ENCODE measurements at places on chromosomes 12 and 14. TPM values are rescaled to one million over a fixed set of nuclear protein-coding genes. Genes with fewer than 3 reads are reported as not detected.

- DNase-seq: no peak
These were observed 236.8 kb upstream of the AVPR1A start for GRCh38 chr12:63387771-63388170.

DNA sequence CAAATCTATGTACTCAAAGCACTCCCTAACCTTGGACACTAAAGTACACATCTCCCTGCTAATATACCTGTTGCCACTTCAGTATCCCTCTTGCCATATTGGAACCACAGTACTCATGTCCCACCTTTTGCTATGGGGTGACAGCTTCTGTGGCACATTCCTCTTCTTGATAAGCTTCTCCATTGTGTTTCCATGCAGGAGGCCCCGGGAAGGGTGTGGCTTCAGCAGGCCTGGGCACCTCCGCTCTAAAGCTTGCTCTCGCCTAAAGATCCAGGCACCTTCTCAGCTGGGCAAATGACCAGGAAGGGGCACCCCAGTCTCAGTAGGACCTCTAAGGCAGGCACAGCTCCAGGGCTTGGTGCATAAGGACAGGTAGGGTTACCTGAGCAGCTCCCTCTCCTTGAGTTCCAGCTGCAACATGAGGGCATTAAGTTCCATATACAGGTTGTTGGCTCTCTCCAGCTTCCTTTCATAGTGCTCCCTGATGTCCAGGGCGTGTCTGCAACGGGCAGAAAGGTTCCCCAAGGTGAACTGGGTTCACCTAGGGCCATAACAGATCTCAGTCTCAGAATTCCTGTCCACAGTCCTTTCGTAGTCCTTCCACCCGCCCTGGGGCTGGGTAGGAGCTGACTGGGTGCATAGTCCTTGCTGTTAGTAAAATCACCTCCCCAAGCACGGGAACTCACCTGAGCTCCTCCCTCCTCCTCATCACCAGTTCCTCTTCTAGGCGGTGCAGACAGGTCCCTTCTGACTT lies 15.9 kb downstream of the MAP3K12 start:
- DNase-seq: no peak

GRCh38 chr14:88866305-88866704 lies 41.9 kb downstream of the TTC8 start:
- DNase-seq: no peak

- no peak for DNase-seq
These were observed 2.8 kb upstream of the ART4 start for GRCh38 chr12:14846042-14846587.

GRCh38 chr12:113397497-113398197 lies 6.0 kb downstream of the SDS start:
- DNase-seq: no peak

GRCh38 chr14:97977651-97978261 lies 1180.6 kb downstream of the VRK1 start:
- DNase-seq: no peak

GRCh38 chr12:125014526-125014925 lies 21.1 kb downstream of the BRI3BP start:
- no peak for DNase-seq

DNA sequence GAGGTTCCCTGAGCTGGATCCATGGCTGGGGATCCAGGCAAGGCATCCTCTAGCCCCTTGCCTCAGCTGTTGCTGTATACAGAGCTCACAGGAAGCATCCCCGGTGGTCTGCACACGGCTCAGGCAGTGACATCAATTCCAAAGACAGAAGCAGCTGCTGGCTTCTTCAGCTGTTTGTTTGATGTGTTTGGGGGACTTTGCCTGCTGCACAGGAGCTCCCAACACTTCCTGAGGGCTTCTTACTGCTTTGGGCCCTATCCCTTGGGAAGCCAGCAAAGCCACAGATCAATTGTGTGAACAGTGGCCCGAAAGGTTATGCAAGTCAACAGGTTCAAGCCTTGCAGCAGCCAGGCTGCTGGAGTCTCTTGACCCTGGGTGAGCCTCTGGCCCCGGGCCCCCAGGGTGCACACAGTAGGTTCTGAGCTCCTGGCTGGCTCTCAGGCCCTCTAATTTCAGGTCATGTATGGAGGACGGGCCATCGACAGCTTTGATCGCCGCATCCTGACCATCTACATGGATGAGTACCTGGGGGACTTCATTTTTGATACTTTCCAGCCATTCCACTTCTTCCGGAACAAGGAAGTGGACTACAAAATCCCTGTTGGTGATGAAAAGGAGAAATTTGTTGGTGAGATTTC lies 42.6 kb downstream of the CCDC92 start:
- no peak for DNase-seq

- peak; percentile 62 for DNase-seq
These were observed 1.8 kb upstream of the BHLHE41 start for GRCh38 chr12:26126340-26127284.

GRCh38 chr12:43289426-43289801 lies 262.6 kb downstream of the ADAMTS20 start:
- DNase-seq: no peak

- no peak for DNase-seq
These were observed 20.5 kb downstream of the DEGS2 start for GRCh38 chr14:100138955-100139354.

The BCL2L14 gene
- 0.30 TPM for polyA plus RNA-seq

The PTCSC3 gene
- polyA plus RNA-seq: 0.32 TPM
